ENCODE measurements at places on chromosomes 6 and 20. TPM values are rescaled to one million over a fixed set of nuclear protein-coding genes. Genes with fewer than 3 reads are reported as not detected.

DNA sequence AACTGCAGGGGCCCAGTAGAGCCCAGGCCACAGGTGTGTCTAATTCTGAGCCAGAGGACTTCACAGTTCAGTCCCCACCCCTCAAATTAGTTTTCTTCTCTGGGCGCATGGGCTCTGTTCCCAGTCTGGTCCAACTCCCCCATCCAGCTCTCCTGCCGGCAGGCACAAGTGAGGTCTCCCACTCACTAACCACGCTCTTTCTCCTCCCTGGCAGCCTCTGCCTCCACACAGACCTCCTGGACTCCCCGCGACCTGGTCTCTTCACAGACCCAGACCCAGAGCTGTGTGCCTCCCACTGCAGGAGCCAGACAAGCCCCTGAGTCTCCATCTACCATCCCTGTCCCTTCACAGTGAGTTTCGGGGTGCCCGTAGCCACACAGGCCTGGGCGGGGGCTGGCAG is 6.2 kb downstream of the NCR2 start:
- H3K4me1 ChIP-seq, result peaks cover 16% of the 10 kb centered on the region
- H3K4me3 ChIP-seq, result no peak overlapping the region
- H3K27ac ChIP-seq, result no peak overlapping the region
- DNase-seq, result no peak
- H3K36me3 ChIP-seq, result no peaks in the 10 kb centered on the region
- H3K27me3 ChIP-seq, result no peaks in the 10 kb centered on the region

Gene FBXL4
- total RNA-seq, result 13.8 TPM

Gene FERMT1
- total RNA-seq, result 0.05 TPM

Gene RUNX2
- total RNA-seq, result 34.9 TPM

Gene TAGAP
- total RNA-seq, result 41.6 TPM

GRCh38 chr6:22433745-22434144 is 135.6 kb upstream of the HDGFL1 start:
- no peaks in the 10 kb centered on the region for H3K27me3 ChIP-seq
- no peaks in the 10 kb centered on the region for H3K4me1 ChIP-seq
- no peak for DNase-seq
- H3K4me3 ChIP-seq, result no peak overlapping the region
- no peak overlapping the region for H3K27ac ChIP-seq
- no peaks in the 10 kb centered on the region for H3K36me3 ChIP-seq

Gene EDN1
- total RNA-seq, result not detected

DNA sequence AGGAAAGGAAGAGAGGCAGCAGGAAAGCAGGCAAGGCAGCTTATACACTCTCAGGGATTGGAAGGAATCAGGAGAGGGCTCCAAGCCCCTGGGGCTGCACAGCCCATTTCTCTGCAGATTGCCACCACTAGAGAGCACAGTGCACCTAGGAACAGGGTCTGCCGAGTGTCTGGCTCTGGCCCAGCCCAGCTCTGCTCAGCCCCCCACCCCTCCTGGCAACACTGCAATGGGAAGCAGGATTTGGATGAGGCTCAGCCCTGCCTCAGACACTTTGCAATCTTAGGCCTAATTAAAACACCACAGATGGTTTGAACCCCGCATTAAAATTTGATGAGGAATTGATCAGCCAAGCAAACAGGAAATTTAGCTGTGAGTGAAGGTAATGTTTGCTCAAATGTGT is 252.7 kb downstream of the DHX35 start:
- H3K36me3 ChIP-seq, result no peaks in the 10 kb centered on the region
- no peak overlapping the region for H3K27ac ChIP-seq
- no peaks in the 10 kb centered on the region for H3K4me1 ChIP-seq
- H3K27me3 ChIP-seq, result peaks cover 3% of the 10 kb centered on the region
- DNase-seq, result no peak
- no peak overlapping the region for H3K4me3 ChIP-seq

All from activated CD4-positive, alpha-beta memory T cell treated with anti-CD3 and anti-CD28 coated beads for 36 hours (primary cell).